CD4-positive, alpha-beta T cell (primary cell): ENCODE measurements at places on chromosomes 3 and 15.

DNA sequence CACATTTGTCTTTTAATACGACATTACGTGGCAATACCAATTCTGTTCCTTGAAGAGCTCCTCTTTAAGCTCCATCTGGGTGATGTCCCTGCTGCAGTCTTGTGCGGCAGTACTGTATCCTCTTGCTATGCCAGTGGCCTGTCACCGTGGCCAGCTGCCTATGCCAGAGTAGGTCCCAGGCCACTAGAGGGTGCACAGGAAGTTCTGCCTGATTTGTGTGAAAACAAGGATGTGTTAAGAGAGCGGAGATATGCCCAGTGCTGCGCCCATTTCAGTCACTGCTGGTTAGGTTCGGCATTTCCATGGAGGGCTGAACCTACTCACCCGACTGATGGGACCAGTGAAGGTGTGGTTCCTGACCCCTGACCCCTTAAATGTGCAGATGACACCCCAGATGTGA, 25.2 kb downstream of the NIPA1 start:
- no peak overlapping the region for H3K4me3 ChIP-seq
- peaks cover 16% of the 10 kb centered on the region for H3K36me3 ChIP-seq
- H3K27me3 ChIP-seq = no peaks in the 10 kb centered on the region
- no peak overlapping the region for H3K27ac ChIP-seq
- DNase-seq = no peak

- peaks cover 19% of the 10 kb centered on the region for H3K4me1 ChIP-seq
- no peak overlapping the region for H3K27ac ChIP-seq
- no peaks in the 10 kb centered on the region for H3K36me3 ChIP-seq
- no peaks in the 10 kb centered on the region for H3K27me3 ChIP-seq
These were observed 23.7 kb downstream of the PLXND1 start for GRCh38 chr3:129582799-129583198.

- H3K27me3 ChIP-seq = peaks cover 11% of the 10 kb centered on the region
- no peak for DNase-seq
These were observed 115.5 kb upstream of the GOLGA6L6 start for GRCh38 chr15:20657084-20657483.

DNA sequence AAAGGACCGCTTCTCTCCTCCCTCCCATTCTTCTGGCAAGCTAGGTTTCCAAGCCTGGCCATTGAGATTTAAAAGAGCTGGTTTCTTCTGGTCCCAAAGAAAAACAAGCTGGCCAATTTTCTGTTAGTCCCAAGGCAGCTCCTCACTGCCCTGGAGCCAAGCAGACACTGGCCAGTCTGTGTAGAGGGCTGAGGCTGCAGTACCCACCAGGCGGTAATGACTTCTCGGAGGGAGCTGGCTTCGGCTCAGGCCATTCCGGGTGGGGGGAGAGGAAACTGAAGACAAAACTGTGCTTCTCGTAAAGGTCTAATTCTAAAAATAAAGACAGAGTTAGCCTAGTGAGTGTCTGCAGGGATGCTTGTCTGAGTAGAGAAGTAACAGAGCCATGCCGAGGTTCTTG, 78.5 kb upstream of the SMAD3 start:
- H3K4me3 ChIP-seq = no peak overlapping the region
- H3K4me1 ChIP-seq = no peaks in the 10 kb centered on the region
- DNase-seq = no peak
- no peak overlapping the region for H3K27ac ChIP-seq
- no peaks in the 10 kb centered on the region for H3K27me3 ChIP-seq

DNA sequence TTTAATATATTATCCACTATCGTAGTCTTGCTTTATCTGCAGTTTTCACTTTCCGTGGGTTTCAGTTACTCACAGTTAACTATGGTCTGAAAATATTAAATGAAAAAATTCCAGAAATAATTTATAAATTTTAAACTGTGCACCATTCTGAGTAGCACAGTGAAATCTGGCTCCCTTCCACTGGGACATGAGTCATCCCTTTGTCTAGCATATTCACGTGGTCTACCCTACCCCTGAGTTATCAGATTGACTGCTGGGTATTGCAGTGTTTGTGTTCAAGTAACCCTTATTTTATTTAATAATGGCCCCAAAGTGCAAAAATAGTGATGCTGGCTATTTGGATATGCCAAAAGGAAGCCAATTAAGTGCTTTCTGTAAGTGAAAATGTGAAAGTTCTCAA, 539.5 kb upstream of the AGTR1 start:
- DNase-seq = no peak
- H3K4me1 ChIP-seq = no peaks in the 10 kb centered on the region
- no peaks in the 10 kb centered on the region for H3K27me3 ChIP-seq
- H3K27ac ChIP-seq = no peak overlapping the region
- H3K36me3 ChIP-seq = no peaks in the 10 kb centered on the region

GRCh38 chr3:53024315-53024714, 21.6 kb downstream of the SFMBT1 start:
- no peak overlapping the region for H3K4me3 ChIP-seq
- H3K4me1 ChIP-seq = peaks cover 12% of the 10 kb centered on the region
- no peaks in the 10 kb centered on the region for H3K27me3 ChIP-seq
- H3K36me3 ChIP-seq = no peaks in the 10 kb centered on the region

GRCh38 chr3:111314181-111314873, 227.7 kb upstream of the CD96 start:
- DNase-seq = no peak
- no peaks in the 10 kb centered on the region for H3K36me3 ChIP-seq
- no peak overlapping the region for H3K4me3 ChIP-seq
- no peaks in the 10 kb centered on the region for H3K27me3 ChIP-seq

- no peak overlapping the region for H3K4me3 ChIP-seq
- H3K4me1 ChIP-seq = peaks cover 15% of the 10 kb centered on the region
- no peak for DNase-seq
- no peaks in the 10 kb centered on the region for H3K36me3 ChIP-seq
These were observed 2.1 kb upstream of the TMOD2 start for GRCh38 chr15:51749307-51749706.

- H3K4me3 ChIP-seq = no peak overlapping the region
- no peak overlapping the region for H3K27ac ChIP-seq
- H3K36me3 ChIP-seq = no peaks in the 10 kb centered on the region
- H3K27me3 ChIP-seq = peaks cover 12% of the 10 kb centered on the region
- no peaks in the 10 kb centered on the region for H3K4me1 ChIP-seq
These were observed 65.2 kb downstream of the SMAD6 start for GRCh38 chr15:66767240-66767659.

GRCh38 chr3:127114337-127115070, 78.4 kb upstream of the PRR23E start:
- H3K27me3 ChIP-seq = no peaks in the 10 kb centered on the region
- no peak for DNase-seq
- no peak overlapping the region for H3K4me3 ChIP-seq
- no peaks in the 10 kb centered on the region for H3K36me3 ChIP-seq
- no peaks in the 10 kb centered on the region for H3K4me1 ChIP-seq

GRCh38 chr3:123899300-123899865, 15.3 kb upstream of the MYLK start:
- no peak overlapping the region for H3K4me3 ChIP-seq
- H3K27me3 ChIP-seq = no peaks in the 10 kb centered on the region
- no peaks in the 10 kb centered on the region for H3K36me3 ChIP-seq
- DNase-seq = no peak

- H3K27me3 ChIP-seq = no peaks in the 10 kb centered on the region
- no peaks in the 10 kb centered on the region for H3K36me3 ChIP-seq
- H3K27ac ChIP-seq = no peak overlapping the region
- no peaks in the 10 kb centered on the region for H3K4me1 ChIP-seq
- H3K4me3 ChIP-seq = no peak overlapping the region
These were observed 45.7 kb upstream of the PLSCR5 start for GRCh38 chr3:146650691-146651442.

- no peak overlapping the region for H3K4me3 ChIP-seq
- no peaks in the 10 kb centered on the region for H3K27me3 ChIP-seq
- no peak overlapping the region for H3K27ac ChIP-seq
- peaks cover 47% of the 10 kb centered on the region for H3K36me3 ChIP-seq
- DNase-seq = no peak
These were observed 173.5 kb downstream of the ATP10A start for GRCh38 chr15:25689592-25689991.

DNA sequence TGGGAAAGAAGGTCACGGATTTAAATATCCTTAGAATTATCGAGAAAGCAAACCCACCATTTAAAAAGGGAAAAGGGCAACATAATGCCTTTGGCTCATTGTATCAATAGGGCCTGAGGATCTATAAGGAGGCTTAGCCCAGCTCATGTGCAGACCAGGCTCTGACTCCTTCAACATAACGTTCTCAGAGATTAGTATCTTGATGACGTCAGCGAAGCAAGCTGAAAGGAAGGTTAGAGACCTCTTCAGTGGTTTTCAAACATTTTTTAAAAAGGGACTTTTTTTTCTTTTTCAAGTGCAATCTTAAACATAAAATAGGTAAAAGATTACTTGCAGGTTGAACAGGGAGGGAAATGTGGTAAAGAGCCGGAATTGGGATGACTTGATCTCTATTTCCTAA, 463.9 kb upstream of the ADAMTS9 start:
- H3K36me3 ChIP-seq = no peaks in the 10 kb centered on the region
- H3K27ac ChIP-seq = no peak overlapping the region
- no peak overlapping the region for H3K4me3 ChIP-seq
- H3K27me3 ChIP-seq = no peaks in the 10 kb centered on the region
- DNase-seq = no peak
- H3K4me1 ChIP-seq = no peaks in the 10 kb centered on the region

GRCh38 chr3:53890726-53891475, 758 bp downstream of the SELENOK start:
- peaks cover 5% of the 10 kb centered on the region for H3K27me3 ChIP-seq
- peak overlapping the region; percentile 88 for H3K4me3 ChIP-seq
- DNase-seq = peak; percentile 51
- peaks cover 16% of the 10 kb centered on the region for H3K36me3 ChIP-seq

DNA sequence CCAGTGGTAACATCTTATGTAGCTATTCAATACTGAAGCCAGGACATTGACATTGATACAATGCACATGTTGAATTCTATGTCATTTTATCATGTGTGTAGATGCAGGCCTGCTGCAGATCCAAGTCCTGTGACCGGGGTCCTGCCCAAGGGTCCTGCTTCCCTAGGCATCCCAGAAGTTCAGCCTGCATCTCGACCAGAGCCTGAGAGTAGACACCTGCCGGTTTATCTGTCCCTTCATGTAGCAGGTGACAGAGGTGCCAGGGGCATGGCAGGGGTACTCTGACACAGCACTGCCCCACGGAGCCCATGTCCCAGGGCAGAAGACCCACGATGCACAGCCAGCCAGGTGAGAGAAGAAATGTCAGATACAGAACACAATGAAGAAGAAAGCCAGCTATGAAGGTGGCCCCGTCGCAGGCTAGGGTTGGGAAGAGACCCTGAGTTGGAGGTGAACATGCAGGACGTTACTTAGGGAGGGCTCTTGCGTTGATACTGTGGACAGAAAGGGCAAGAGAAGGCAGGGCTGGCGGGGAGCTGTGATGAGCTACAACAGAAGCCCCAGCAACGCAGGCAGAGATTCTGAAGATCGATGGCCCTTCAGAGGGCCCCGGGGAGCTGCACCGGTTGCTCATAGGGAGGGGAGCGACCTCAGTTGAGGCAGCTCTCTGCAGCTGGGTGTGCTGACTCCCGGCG, 51.0 kb downstream of the TPRA1 start:
- H3K27ac ChIP-seq = no peak overlapping the region
- no peaks in the 10 kb centered on the region for H3K27me3 ChIP-seq

GRCh38 chr15:31474059-31474868, 147.6 kb downstream of the KLF13 start:
- DNase-seq = no peak
- no peaks in the 10 kb centered on the region for H3K27me3 ChIP-seq
- no peak overlapping the region for H3K4me3 ChIP-seq
- no peak overlapping the region for H3K27ac ChIP-seq
- H3K36me3 ChIP-seq = no peaks in the 10 kb centered on the region
- peaks cover 57% of the 10 kb centered on the region for H3K4me1 ChIP-seq

- no peak overlapping the region for H3K27ac ChIP-seq
- no peak for DNase-seq
- H3K27me3 ChIP-seq = no peaks in the 10 kb centered on the region
- no peaks in the 10 kb centered on the region for H3K36me3 ChIP-seq
- H3K4me3 ChIP-seq = no peak overlapping the region
- no peaks in the 10 kb centered on the region for H3K4me1 ChIP-seq
These were observed 2.8 kb downstream of the GOLGA6L2 start for GRCh38 chr15:23444269-23444668.

GRCh38 chr3:61828880-61829721, 267.7 kb downstream of the PTPRG start:
- no peak for DNase-seq
- H3K27me3 ChIP-seq = no peaks in the 10 kb centered on the region
- H3K36me3 ChIP-seq = no peaks in the 10 kb centered on the region

GRCh38 chr15:71043373-71043772, 71.9 kb upstream of the THSD4 start:
- no peaks in the 10 kb centered on the region for H3K4me1 ChIP-seq
- H3K36me3 ChIP-seq = no peaks in the 10 kb centered on the region
- no peak overlapping the region for H3K4me3 ChIP-seq
- DNase-seq = no peak
- H3K27me3 ChIP-seq = no peaks in the 10 kb centered on the region
- no peak overlapping the region for H3K27ac ChIP-seq

DNA sequence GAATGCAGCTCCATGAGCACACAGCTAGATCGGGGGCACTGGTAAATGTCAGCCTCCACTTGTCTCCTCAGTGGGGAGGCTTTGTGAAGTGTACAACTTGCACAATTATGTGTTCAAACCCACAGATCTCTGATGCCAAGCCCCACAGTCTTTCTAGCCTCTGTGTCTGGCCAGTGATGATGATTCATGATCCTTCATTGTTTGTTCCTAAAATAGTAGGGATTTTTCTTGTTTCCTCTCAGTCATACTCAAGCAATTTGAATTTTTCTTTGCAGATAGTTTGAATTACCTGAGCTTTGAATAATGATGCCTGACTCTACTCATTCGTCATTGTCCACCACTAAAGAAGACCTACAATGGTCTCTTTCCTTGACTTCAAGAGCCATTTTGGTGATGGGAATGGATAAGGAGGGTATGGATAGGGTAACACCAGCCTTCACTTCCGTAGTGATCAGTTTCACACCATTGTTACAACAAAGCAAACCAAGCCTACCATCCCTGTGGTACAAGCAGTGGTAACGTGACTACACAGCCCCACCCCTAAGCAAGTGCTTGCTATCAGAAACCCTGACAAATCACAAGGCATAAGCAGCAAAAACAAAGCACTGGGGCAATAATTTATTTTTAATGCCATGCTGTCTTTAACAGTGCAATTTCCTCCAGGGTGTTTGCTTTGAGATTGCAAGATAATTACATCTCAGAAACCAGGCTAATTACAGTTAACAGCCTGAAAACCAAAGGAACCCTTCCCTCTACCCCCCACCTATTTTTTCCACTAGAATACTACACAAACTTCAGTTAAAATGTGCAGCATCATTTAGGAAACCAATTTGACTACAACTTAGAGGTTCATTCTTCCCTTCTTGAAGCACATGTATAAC, 114.1 kb upstream of the PPP2R3A start:
- no peaks in the 10 kb centered on the region for H3K4me1 ChIP-seq

- H3K4me1 ChIP-seq = no peaks in the 10 kb centered on the region
- no peak overlapping the region for H3K4me3 ChIP-seq
- H3K36me3 ChIP-seq = no peaks in the 10 kb centered on the region
- H3K27me3 ChIP-seq = no peaks in the 10 kb centered on the region
These were observed 17.5 kb downstream of the LMCD1 start for GRCh38 chr3:8519156-8519555.

- no peaks in the 10 kb centered on the region for H3K4me1 ChIP-seq
- H3K27ac ChIP-seq = no peak overlapping the region
- peaks cover 25% of the 10 kb centered on the region for H3K27me3 ChIP-seq
- DNase-seq = no peak
- H3K4me3 ChIP-seq = no peak overlapping the region
These were observed 68.9 kb upstream of the ANKRD34C start for GRCh38 chr15:79213650-79214049.

- H3K4me3 ChIP-seq = no peak overlapping the region
- H3K36me3 ChIP-seq = no peaks in the 10 kb centered on the region
- no peaks in the 10 kb centered on the region for H3K4me1 ChIP-seq
- H3K27me3 ChIP-seq = no peaks in the 10 kb centered on the region
These were observed 541.3 kb downstream of the UNC13C start for GRCh38 chr15:54519577-54519976.
